ENCODE measurements at places on chromosomes 16 and 17.

GRCh38 chr17:37389160-37389559, 13.4 kb downstream of the C17orf78 start:
- DNase-seq = no peak

- DNase-seq = no peak
These were observed 36.8 kb downstream of the TRIM37 start for GRCh38 chr17:59069856-59070255.

- DNase-seq = no peak
These were observed 3.1 kb downstream of the MRC2 start for GRCh38 chr17:62630365-62631085.

- DNase-seq = no peak
These were observed 25.5 kb downstream of the RAB11FIP3 start for GRCh38 chr16:450785-451512.

- DNase-seq = no peak
These were observed 28.0 kb downstream of the CUEDC1 start for GRCh38 chr17:57927048-57927723.

DNA sequence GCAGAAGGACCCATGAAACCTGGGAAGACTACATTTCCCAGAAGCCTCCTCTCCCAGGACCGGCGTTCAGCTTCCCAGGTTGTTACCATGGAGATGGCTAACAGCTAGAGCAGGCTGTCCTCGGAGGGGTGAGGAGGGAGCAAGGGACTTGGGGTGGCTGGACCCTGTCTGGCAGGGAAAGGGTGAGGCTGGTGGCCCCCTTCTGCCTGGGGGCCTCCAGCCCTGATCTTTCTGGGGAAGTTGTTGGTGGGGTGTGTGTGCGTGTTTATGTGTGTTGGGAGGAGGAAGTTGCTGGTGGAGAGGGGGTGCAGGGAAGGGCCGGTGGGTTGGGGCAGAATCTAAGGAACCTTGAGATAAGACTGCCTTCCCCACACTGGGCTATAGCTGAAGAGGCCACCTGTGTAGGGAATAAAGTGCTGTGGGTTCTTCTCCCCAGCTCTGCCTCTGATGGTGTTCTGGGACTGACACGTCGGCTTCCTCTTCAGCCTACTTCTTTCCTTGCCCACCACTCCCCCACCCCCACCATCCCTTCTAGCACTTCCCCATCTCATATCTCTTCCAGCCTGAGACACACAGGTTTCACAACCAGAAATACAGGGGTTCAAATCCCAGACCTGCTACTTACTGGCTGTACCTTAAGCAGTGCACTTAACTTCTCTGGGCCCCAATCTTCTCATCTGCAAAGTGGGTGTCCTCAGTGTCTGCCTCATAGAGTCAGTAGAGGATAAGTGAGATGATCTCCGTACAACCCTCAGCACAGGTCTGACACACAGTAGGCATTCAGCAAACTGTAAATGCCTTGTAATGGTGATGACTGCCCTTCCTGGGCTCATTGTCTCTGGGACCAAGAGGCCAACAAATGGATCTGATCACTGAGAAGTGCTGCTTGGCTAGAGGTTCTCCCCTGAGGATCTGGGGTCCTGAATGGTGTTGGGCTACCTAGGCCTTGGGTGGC, at the start of gene DRC7:
Gene DRC7, plus strand, starts transcription at position 82 of the 955 bp plus-strand sequence. CDS start 3,144 bp downstream, outside the sequence.
- DNase-seq = no peak

DNA sequence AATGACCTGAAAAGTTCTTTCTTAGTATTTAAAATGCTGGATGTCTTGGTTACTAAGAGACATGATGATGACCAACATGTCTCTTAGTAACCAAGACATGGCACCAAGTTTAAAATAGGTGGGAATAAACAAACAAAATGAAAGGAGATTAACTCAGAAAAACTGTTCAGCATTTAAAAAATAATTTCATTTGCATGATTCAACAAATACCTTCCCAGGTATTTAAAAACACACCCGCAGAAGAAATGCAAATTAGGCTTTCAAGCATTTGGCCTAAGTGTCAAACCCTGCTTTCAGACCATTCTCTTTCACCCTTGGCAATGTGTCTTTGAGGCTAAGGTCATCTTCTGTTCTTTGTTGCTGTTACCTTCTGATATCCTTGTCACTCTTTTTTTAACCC, 91.4 kb upstream of the CORO6 start:
- DNase-seq = no peak

- no peak for DNase-seq
These were observed 5.3 kb downstream of the KDM6B start for GRCh38 chr17:7839190-7839875.

GRCh38 chr17:56897646-56898424, 16.0 kb downstream of the TRIM25 start:
- no peak for DNase-seq

GRCh38 chr17:50830352-50830751, 5.0 kb upstream of the WFIKKN2 start:
- no peak for DNase-seq

DNA sequence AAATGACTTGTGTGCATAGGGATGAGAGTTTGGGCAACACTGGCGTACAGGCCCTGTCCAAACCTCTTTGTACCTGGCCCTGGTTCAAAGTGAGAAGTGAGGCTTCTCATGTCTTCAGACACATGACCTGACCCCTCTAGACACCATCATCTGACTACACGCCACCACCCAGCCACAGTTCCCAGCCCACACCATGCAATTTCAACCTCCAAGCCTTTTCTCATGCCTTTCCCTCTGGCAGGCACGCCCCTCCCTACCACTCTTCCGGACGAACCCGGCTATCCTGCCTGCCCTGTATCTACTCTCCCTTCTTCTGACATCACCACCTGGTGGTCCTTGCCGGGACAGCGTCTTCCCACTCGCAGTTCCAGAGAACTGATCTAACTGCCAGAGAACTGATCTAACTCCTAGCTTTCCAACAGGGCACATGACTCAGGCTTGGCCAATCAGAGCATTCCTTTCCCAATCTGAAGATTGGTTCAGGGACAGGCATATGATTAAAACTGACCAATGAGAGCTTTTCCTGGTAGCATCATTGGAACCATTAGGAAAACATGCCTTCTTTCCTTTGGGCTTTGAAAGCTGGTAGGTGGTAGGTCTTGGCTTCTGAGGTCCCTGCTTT, 27.1 kb upstream of the IL21R start:
- DNase-seq = peak; percentile 56

GRCh38 chr16:71360378-71360777, 1.9 kb downstream of the CALB2 start:
- no peak for DNase-seq

DNA sequence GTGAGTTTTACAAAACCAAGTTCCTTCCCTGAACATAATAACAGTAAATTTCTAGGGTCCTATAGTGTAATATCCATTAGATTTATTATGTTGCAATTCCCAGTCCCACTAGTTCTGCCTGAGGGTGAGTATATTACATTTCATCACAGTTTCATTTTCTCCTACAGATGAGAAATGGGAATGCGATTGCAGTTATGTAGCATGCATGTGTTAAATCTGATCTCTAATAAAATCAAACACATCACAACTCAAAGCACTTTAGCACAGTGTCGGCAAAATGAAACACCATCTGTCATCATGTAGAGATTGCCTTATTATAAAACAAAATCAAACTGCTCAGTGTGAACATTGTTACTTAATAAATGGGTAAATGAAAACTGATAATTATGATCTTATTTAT, 180.5 kb upstream of the TOX3 start:
- DNase-seq = no peak

DNA sequence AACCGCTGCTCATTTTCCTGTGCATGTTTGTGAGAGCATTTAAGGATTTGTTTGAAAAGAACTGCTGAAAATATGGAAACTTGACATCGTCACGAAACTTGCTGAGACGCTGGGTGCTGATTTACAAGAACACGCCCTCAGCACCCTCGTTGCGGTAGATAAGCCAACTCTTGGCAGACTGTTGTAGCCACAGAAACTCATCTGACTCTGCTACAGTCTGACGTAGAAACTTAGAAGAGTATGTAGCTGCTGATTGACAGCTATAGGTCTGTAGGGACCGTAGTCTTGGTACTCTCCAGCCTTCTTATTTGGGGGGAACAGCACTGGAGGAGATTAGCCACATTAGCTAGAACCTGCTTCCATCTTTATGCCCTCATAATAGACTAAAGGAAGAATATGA, 36.1 kb upstream of the MYH2 start:
- no peak for DNase-seq

GRCh38 chr17:37695726-37696125, 49.1 kb downstream of the HNF1B start:
- no peak for DNase-seq

DNA sequence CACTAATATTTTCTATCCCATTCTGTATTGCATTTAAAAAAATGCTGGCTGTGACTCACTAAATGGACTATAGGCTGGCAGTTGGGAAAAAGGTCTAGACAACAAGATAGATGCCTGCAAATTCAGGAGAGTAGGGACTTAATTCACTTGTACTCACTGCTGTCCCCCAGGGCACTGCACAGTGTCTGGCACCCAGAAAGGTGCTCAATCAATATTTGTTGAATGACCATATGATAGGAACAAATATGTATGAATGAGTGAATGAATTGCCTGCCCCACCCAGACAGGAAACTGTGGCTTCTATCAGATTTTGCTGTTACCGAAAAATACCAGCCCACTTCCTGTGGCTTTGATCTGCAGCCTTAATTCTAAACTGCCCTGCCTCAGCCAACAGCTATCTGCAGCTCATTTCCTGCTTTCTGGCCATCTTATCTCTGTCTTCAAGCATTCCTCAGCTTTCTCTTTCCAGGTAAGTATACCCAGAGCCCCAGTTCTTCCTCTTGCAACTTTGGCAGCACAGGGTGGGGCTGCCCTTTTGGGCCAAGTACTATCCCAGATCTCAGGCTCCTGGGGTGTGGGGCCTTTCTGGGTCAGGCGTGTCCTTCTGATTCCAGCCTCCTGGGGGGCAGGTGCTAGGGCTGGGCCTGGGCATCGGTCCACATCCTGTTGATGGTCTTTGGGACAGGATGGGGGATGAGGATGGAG, 15.3 kb upstream of the TNS4 start:
- peak; percentile 80 for DNase-seq

DNA sequence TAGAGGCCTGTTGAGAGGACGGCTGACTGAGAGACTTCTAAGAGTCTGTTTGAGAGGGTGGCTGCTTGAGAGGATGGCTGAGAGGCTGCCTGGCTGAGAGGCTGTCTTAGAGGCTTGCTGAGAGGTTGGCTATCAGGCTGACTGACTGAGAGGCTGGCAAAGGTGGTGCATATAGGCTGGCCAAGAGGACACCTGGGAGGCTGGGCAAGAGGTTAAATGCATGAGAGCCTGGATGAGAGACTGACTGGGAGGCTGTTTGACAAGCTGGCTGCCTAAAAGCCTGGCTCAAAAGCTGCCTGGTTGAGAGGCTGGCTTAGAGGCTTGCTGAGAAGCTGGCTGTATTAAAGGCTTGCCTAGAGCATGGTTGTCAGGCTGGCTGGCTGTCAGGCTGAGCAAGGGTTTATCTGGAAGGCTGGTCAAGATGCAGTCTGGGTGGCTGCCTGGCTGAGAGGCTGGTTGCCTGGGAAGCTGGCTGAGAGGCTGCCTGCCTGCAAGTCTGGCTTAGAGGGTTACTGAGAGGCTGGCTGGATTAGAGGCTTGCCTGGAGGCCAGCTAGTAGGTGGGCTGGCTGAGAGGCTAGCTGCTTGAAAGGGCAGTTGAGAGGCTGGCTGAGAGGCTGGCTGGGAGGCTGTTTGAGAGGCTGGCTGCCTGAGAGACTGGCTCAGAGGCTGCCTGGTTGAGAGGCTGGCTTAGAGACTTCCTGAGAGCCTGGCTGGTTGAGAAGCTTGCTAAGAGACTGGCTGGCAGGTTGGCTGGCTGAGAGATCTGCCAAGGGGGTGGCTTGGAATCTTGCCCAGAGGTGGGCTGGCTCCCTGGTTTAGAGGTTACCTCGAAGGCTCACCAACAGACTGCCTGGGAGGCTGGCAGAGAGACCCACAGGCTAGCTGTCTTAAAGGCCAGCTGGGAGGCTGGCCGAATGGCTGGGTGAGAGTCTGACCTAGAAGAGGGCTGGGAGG, 38.3 kb upstream of the ACSM2B start:
- DNase-seq = no peak

GRCh38 chr17:53543472-53543871, 279.3 kb upstream of the KIF2B start:
- no peak for DNase-seq

- peak; percentile 20 for DNase-seq
These were observed 22.1 kb downstream of the NUBP1 start for GRCh38 chr16:10765772-10766171.

- DNase-seq = no peak
These were observed 18.3 kb downstream of the ZSWIM7 start for GRCh38 chr17:15981208-15981607.

- DNase-seq = peak; percentile 27
These were observed 22.4 kb upstream of the CA4 start for GRCh38 chr17:60127068-60128064.

DNA sequence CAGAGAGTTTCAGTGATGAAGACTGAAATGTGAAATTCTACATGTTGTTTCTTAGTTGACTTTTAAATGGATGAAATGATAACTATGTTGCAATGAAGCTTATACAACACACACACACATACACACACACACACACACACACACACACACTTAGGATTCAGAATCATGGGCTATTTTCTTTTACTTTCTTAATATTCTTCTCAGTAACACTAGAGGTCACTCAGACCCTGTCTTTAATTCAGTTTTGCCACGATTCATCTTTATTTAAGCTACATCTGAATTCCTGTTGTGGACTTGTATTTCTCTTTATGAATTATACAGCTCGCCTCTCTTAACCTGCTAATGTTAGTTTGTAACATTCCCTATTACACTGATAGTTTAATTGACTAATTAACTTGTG, 109.6 kb upstream of the GOT2 start:
- DNase-seq = no peak

DNA sequence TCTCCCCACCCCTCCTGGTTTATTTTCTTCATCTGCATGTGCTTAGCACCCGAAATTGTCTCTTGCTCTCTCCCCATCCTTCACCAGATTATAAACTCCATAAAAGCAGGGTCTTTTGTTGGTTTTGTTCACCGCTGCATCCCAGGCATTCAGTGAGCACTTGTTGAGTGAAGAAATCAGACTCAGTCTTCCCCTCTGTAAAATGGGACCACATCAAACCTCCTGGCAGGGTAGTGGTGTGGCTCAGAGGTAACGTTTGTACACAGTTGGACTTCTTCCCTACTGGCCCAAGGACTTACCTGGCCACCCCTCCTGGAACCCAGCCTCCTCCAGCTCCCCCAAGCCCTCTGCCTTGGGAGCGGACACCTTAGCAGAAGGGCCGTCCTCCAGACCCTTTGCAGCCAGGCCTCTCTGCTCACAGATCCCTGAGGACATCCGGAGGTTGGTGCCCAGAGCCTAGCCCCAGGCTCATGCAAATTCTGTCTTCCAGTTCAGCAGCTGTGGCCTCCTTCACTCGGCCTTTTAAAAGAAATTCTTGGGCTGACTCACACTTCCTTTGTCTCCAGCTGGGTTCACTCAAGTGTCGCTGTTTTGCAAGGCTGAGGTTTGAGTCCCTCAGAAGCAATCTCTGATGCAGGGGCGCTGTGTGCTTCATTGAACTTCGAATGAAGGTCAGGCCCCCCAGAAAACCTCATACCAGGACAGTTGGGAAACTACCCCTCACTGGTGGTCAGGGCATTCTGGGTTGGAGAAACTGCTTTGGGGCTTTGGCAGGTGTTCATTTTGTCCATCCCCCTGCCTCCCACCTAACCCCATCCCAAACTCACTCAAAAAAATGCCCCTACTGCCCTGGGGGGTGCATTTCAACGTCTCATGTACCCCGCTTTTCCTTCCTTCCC, 16.8 kb upstream of the RMI2 start:
- peak; percentile 43 for DNase-seq

GRCh38 chr17:38556239-38556638, 49.5 kb downstream of the SRCIN1 start:
- DNase-seq = no peak

Data from CD8-positive, alpha-beta T cell (primary cell).